ENCODE measurements at places on chromosomes 1 and 21. TPM values are rescaled to one million over a fixed set of nuclear protein-coding genes. Genes with fewer than 3 reads are reported as not detected.

DNA sequence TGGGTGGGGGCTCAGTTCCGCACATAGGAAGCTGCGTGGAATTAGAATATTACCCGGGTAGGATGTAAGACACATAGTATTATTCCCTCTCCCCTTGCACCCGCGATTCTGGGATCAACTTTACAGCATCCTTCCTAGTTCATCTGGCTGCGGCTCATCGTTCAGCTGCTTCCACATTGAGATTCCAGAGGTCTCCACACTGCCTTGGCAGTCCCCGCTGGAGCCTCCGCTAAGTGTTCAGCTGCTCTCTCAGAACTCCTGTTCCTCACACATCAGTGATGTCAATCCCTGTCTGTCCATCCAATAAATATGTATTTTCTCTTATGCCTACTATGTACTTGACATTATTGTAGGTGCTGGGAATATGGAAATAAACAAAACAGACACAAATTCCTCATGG lies 135.6 kb upstream of the SYT6 start:
- no peak for DNase-seq

- DNase-seq = no peak
Observed at GRCh38 chr1:231803353-231803752, 176.8 kb downstream of the DISC1 start.

Gene S100A7A
- not detected for total RNA-seq

Gene C1orf210
- 29.3 TPM for total RNA-seq

All from upper lobe of left lung (tissue), 6 donors.